ENCODE measurements at places on chromosomes 2 and 18.

GRCh38 chr2:174326161-174327020, 8.4 kb upstream of the SP9 start:
- no peak for DNase-seq

DNA sequence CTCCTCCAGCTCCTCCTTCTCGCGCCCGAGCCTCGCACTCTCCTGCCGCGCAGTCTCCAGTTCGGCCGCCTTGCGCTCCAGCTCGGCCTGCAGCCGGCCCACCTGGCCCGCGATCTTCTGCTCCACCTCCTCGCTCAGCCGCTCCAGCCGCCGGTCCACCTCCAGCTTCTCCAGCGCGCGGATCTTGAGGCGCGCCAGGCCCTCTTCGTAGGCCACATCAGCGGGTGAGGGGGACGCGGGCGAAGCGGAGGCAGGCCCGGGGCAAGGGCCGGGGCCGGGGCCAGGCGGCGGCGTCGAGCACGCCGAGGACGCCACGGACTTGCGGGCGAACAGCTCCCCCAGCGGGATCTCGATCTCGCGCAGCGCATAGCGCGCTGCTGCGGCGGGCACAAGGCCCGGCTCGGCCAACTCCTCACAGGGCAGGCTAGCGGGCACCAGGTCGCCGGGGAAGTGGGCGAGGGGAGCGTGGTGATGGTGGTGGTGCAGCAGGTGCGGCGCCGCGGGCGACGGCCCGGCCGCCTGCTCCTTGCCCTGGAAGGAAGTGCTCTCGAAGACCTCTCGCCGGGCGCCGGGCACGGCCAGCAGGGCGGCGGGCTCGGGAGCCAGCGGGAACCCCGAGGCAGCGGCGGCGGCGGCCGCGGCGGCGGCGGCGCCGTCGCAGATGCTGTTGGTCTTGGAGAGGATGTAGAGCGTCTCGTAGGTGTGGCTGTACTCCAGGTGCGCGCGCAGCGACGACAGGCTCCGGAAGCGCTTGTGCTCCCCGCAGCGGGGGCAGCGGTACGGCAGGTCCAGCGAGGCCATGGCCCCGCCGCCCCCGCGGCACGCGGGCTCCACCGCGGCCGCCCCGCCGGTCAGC, 15.2 kb downstream of the FBXO41 start:
- no peak for DNase-seq

DNA sequence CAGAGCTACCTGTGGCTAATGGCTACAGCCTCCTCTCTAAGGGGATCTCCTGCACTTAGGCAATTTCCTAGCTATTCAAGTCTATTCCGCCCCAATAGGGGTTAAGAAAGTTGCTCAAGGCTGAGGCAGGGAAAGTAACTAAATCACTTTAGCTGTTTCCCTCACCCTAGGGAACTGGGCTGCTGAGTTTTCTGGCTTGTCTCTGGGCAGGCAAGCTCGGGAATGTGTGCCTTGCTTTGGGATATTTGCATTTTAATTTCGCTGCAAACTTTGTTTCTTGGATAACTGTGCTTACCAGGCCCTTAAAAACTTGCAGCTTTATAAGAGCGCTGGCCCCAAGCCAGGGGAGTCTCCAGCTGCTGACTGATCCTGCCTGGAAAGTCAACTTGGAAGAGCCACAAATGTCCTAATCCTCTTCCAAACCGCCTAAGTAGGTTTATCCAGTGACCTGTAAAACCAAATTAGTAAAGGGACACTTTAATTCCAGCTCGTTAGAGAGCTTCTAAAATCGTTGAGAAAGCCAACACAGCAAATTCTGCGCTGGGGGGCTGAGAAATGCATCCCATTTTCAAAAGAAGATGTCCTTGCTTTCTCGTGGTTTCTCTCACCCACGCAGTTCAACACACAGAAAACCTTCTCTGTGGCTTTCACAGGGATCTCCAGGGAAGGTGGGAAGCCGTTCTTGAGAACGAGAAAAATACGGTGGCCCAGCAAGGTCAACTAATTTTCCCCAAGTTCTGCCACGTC, 59.5 kb upstream of the SP3 start:
- peak; percentile 79 for DNase-seq

DNA sequence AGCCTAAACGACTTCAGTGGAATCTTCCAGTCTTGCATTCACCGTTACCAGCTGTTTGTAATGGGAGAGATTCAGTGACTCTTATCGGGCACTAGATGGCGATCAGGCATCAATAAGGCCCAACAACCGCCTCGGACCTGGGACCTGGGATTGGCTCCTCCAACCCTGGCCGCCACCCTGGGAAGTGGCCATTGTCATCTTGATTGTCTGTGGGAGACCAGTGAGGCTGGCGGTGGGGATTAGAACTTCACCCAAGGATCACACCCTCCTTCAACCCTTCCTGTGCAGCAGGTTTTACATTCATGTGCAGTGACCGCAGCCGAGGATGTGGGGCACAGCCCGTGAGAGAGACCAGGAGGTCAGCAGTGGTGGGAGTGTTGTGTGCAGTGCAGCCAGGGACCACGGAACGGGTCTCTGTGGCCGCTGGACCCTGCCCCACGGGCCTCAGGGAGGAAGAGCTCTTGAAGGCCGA, 85.3 kb downstream of the SPP2 start:
- peak; percentile 49 for DNase-seq

DNA sequence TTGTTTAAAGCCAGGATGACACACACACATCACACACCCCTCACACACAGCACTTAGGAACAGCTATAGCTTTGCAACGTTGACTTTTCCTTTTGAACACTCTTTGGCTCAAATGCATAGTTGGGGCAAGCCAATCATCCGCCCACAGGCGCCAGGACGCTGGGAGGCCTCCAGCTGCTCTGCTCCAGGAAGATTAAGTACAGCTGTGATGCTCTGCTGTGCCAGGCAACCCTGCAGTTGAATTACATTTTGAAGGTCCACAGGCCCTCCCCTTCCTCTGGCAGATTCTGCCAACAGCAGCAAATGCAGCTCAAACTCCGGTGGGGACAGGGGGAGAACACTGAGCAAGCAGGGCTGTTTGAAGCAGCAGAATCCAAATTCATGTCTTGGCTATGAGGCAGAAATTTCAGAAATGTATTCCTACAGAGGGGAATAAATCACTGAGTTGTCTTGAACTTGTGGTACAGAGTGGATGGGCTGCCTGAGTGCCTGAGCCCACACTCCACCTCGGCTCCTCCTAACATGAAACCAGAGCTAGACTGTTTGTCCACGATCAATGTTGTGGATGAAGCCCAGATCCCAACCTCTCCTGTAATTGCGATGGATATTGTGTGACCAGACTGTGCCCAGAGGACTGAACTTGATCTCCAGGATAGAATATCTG, 86.5 kb upstream of the PPP1CB start:
- peak; percentile 87 for DNase-seq

DNA sequence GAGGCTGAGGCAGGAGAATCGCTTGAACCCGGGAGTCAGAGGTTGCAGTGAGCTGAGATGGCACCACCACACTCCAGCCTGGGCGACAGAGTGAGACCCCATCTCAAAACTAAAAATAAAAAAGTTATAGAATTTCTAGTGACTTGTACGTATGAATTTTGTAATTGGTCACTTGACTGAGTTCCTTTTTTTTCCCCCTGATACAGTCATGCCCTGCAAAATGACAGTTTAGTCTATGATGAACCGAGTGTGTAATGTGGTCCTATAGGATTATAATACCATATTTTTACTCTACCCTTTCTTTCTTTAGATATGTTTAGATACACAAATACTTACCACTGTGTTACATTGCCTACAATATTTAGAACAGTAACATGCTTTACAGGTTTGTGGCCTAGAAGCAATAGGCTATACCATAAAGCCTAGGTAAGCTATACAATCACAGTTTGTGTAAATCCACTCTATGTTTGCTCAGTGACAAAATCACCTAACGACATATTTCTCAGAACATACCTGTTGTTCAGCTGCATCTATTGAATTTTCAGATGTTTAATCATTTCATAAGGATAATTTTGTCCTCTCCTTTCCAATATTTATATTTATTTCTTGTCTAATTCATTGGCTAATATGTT, 25.4 kb downstream of the SOCS6 start:
- DNase-seq: no peak

DNA sequence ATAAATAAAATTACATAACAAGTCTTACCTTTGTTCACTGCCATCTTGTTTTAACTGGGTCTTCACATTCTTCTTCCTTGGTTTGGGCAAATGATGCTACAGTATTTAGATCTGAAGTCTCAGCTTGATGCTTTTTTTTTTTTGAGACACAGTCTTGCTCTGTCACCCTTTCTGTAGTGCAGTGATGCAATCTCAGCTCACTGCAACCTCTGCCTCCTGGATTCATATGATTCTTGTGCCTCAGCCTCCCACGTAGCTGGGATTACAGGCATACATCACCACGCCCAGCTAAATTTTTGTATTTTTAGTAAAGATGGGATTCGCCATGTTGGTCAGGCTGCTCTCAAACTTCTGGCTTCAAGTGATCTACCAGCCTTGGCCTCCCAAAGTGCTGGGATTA, 53.2 kb upstream of the MAT2A start:
- DNase-seq: no peak

- DNase-seq: no peak
Observed at GRCh38 chr2:147789720-147790119, 55.1 kb upstream of the ACVR2A start.

- DNase-seq: peak; percentile 85
Observed at GRCh38 chr2:61536572-61537276, 1.4 kb downstream of the XPO1 start.

DNA sequence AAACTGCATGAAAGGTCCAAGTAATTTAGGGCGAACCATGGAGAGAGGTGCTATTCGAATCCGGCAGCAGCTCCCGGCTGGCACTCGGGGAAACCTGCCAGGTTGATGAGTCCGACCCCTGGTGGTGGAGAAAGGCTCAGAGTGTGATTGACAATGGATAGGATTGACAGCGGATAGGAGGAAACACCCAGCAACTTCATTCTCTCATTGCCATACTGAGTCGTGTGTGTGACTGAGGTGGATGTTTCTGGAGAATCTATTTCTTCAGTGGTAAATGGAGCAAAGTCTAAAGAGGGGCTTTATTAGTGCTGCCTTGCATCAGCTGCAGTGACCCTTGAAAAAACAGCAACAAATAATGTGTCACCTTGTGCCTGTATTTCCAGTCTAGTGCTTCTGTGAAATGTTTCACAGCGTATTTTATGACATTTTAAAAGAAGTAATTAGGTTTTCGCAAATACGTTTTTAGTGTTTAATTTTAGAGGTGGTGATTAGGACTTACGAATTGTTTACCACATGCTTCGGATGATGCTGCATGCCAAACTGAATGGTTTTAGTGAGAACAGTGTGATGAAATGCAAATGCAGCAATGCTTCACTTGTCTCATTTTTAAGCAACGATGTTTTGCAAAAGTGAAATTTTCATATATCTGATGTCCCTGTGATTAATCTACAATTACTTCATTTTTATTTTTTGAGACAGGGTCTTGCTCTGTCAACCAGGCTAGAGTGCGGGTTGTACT, 102.0 kb downstream of the DCDC2C start:
- DNase-seq: no peak

DNA sequence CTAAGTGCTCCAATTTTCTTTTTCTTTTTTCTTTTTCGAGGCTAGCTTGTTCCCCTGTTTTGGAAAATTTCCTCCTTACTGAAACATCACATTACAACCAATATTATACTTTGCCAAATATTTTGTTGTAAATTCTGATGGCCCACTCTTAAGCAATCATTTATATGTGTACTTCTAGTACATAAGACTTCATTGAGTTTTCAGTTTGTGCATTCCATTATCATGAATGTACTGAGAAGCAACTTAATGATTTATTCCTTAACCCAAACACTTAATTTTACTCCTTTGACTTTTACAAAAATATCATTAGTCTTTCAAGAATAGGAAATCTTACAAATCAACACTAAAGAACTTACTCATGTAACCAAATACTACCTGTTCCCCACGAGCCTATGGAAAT, 242.4 kb downstream of the ARHGAP15 start:
- no peak for DNase-seq

DNA sequence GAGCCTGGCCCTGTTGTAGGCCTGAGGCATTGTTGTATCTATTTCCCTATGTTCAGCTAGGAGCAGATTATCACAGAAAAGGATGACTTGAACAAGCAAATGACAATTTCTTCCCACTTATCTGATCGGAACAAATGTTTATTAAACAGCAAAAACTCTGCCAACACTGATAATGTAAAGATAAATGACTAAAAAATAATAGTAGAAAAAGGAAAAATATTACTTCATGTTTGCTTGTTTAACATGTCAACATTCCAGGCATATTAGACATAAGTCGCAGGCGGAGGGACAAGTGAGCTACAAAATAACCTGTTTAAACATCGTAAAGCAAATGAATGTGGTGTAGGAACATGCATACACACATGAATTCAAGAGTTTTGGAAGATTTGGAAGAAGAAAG, 257.9 kb downstream of the TMX3 start:
- no peak for DNase-seq

GRCh38 chr2:191311627-191312026, 66.4 kb downstream of the MYO1B start:
- DNase-seq: no peak

- DNase-seq: no peak
Observed at GRCh38 chr18:60466677-60467076, 94.1 kb upstream of the MC4R start.

DNA sequence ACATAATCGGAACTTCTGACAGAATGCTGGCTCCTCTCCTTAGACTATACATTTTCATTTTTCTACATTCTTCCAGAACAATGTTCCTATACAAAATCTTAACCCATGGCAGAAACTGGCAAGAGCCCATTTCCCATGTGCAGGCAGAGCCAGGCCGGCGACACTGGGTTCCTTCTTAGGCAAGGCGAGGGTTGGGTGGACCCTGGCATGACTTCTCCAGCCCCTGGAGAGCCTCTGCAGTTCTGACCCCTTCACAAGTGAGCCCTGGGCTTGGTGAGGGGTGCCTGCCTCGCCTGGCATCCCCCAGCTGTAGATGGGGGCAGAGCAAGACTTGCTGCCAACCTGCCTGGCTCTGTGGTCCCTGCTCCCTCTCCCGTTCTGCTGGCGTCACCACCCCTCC, 5.0 kb downstream of the GYPC start:
- DNase-seq: no peak

DNA sequence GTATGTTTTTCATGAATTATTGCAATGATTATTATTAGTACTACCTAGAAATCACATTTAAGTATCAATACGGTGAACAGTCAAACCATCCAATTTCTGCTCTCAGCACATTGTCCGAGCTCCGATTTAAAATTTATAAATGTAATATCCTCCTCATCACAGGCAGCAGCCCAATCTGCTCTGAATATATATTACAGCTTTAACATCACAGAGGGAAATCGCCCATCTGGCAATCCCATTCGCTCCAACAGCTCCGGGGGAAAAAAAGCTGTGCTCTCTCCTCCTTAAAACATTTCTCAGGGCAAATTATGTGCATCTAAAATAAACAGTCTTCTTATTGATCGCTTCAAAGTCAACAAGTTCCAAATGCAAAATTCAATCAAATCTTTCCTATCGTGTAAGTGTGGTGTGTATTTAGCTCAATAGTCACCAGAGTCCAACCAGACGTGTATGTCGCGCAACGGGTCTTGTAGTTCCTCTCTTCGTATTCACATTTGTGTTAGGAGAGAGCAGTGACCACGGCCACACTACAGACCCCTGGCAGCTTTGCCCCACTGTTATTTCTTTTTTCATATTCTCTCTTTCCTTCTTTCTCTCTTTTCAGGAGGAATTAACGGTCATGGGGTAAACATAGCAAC, 2.4 kb downstream of the FIGN start:
- DNase-seq: no peak

- no peak for DNase-seq
Observed at GRCh38 chr2:100909534-100910081, 89.7 kb downstream of the NPAS2 start.

GRCh38 chr18:55351980-55352714, 235.8 kb downstream of the TCF4 start:
- DNase-seq: no peak

- no peak for DNase-seq
Observed at GRCh38 chr2:224259831-224260230, 142.1 kb downstream of the FAM124B start.

GRCh38 chr2:191228861-191229260, 16.3 kb upstream of the MYO1B start:
- no peak for DNase-seq
